ENCODE measurements at places on chromosomes 5 and 9.

DNA sequence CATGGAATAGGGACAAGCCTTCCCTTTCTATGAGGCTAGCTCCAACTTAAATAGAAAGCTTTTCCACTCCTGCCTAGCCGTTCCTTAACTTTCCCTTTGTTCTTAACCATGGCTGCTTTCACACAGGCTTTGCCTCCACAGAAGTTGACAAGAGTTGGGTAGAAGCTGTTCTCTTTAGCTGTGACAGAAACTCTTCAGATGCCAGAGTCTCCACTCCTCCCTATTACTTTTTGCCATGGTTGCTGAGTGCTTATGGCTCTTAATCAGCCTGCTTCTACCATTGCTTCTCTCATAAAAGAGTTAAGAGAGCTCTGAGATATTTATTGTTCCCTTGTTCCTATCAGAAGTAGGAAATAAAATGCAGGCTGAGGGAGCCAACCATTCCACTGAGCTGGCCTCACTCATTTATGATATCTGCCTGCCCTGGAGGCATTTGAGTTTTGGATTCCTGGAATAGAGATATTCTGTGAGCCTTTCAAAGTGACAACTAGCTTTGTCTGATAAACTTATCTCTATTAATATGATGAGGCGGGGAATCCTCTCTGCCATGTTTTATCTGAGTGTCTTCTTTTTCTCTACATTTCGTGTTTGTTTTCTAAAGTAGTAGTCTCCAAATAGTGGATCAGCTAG is 162.6 kb downstream of the DMAC1 start:
- H3K27me3 ChIP-seq = no peaks in the 10 kb centered on the region
- H3K4me3 ChIP-seq = no peak overlapping the region
- H3K4me1 ChIP-seq = no peaks in the 10 kb centered on the region
- no peaks in the 10 kb centered on the region for H3K36me3 ChIP-seq
- DNase-seq = no peak

DNA sequence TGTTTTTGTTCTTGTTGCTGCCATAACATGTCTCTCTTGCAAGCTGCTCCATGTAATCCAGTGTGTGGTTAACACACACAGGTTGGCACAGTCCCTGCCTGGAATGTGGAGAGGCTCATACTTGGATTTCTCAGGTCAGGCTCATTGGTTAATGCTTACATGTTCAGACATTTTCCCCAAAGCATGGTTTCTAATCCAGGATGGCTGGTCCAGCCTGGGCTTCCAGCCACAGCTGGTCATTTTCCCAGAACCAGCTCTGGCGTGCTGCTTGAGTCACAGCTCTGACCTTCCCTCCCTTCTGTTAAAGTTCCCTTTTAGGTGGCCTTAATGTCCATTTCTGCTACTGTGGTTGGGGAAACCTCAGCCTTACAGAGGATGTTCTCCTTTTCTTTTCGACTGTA is 294.3 kb downstream of the TAF11L14 start:
- no peak overlapping the region for H3K27ac ChIP-seq
- no peak for DNase-seq
- no peaks in the 10 kb centered on the region for H3K27me3 ChIP-seq

DNA sequence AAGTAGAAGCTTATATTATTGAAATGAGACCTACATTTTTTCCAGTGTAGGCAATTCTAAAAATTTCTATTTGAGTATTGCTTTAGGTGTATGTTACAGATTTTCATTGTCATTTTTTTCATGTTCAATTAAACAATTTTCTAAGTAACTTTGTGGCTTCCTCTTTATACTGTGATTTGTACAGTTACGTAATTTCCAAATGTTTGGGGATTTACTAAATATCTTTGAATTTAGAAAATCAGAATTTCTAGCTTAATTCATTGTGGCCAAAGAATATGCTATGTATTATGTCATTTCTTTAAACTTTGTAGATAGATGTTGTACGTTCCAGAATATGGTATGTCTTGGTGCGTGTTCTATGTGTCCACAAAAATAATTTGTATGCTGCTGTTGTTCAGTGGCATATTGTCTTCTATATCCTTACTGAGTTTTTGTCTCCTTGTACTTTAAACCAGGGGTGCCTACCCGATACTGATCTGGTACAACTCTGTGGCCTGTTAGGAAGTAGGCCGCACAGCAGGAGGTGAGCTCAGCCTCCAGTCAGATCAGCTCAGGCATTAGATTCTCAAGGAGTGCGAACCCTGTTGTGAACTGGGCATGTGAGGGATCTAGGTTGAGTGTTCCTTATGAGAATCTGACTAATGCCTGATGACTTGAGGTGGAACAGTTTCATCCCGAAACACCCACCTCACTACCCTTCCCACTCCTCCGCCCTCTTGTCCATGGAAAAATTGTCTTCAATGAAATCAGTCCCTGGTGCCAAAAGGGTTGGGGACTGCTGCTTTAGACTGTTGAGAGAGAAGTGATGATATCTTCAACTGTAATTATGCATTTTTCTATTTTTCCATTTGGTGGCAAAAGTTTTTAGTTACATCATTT is 63.5 kb downstream of the UBE2R2 start:
- H3K27ac ChIP-seq = peak overlapping the region; percentile 82
- DNase-seq = no peak
- no peak overlapping the region for H3K4me3 ChIP-seq
- no peaks in the 10 kb centered on the region for H3K27me3 ChIP-seq
- H3K36me3 ChIP-seq = peaks cover under 1% of the 10 kb centered on the region

GRCh38 chr9:138112791-138113600 is 235.4 kb downstream of the CACNA1B start:
- peaks cover 14% of the 10 kb centered on the region for H3K27me3 ChIP-seq
- no peaks in the 10 kb centered on the region for H3K4me1 ChIP-seq
- no peak overlapping the region for H3K4me3 ChIP-seq

DNA sequence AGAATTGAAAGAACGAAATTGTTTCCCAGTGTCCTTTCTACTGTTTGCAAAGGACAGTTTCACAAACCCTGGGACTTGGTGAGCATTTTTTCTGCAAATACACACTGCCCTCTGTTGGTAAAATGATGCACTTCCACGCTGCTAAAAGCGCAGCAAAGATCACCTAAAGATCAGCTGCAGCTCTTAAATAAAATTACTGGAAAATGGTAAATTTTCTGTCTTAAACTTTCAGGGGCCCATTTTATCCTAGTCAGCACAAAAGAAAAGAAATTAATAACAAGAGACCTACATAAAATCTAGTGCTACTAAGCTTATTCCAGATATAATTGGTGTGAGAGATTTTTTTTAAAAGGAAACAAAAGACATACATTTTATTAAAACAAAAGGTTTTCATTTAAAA is 566.0 kb downstream of the CAAP1 start:
- peak; percentile 47 for DNase-seq
- H3K27ac ChIP-seq = no peak overlapping the region
- H3K4me1 ChIP-seq = peaks cover 10% of the 10 kb centered on the region
- H3K4me3 ChIP-seq = no peak overlapping the region
